COLO829 (cell line): ENCODE measurements at places on chromosomes 7 and 10.

- DNase-seq: no peak
Observed at GRCh38 chr10:124142006-124142739, 48.8 kb upstream of the CHST15 start.

GRCh38 chr7:35313575-35313974, 59.7 kb upstream of the TBX20 start:
- no peak for DNase-seq

GRCh38 chr10:63681993-63682697, 160.9 kb downstream of the REEP3 start:
- peak; percentile 16 for DNase-seq

- DNase-seq: no peak
Observed at GRCh38 chr10:36677431-36677768, 448.0 kb upstream of the ANKRD30A start.

DNA sequence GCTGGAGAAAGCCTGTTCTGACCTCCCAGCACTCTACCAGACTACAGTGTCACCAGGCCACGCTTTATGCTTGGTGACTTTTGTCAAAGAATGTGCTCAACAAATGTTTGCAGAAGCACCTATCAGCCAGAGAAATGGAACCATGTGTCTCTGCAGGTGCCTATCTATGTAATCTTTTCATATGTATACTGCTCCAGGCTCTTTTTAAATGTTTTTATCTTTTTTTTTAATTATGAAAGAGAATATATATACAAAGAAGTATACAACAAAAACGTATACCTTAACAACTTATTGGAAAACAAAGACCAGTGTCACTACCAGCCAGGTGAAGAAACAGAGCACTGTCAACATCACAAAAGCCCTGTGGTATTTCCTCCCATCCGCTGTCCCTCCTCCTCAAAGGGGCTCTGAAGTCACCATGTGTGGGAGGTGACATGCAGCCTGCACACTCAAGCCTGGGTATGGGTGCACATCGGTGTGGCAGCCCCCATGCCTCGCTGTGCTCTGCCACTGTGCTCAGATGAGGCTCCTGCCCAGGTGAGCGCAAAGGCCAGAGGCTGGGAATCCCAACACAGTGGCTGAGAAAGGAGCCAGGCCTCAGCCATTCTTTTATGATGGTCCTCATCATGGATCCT, 120.6 kb downstream of the CLEC2L start:
- DNase-seq: no peak

DNA sequence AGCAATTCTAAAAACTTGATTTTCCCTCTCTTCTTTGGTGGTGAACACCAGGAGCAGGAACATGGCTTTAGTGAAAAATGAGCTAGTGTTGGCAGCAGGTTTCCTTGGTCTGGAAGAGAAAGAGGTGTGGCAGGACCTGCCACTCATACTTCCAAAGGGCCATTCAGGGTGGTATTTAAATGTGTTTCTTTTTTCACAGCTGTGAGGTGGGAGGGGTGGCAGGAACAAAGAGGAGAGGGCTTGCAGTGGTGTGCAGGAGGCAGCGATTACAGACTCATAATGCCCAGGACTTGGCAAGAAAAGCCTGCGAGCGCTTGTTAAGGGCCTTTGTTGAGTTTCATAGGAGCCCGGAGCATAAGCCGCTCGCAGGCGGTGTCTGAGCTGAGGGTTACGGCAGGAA, 36.8 kb downstream of the WIPF3 start:
- DNase-seq: no peak

- no peak for DNase-seq
Observed at GRCh38 chr10:30058570-30059132, 735 bp downstream of the JCAD start.

DNA sequence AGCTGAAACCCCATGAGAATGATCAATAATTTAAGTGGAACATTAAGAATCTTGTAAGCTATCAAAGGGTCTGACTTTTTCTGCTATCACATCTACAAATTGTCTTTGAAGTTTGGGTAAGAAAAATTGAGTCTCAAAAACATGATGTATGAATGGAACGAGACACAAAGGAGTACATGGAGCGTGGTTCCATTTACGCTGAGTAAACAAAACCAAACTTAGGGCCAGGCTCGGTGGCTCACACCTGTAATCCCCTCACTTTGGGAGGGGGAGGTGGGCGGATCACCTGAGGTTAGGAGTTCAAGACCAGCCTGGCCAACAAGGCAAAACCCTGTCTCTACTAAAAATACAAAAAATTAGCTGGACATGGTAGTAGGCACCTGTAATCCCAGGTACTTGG, 24.3 kb downstream of the SMC3 start:
- no peak for DNase-seq

DNA sequence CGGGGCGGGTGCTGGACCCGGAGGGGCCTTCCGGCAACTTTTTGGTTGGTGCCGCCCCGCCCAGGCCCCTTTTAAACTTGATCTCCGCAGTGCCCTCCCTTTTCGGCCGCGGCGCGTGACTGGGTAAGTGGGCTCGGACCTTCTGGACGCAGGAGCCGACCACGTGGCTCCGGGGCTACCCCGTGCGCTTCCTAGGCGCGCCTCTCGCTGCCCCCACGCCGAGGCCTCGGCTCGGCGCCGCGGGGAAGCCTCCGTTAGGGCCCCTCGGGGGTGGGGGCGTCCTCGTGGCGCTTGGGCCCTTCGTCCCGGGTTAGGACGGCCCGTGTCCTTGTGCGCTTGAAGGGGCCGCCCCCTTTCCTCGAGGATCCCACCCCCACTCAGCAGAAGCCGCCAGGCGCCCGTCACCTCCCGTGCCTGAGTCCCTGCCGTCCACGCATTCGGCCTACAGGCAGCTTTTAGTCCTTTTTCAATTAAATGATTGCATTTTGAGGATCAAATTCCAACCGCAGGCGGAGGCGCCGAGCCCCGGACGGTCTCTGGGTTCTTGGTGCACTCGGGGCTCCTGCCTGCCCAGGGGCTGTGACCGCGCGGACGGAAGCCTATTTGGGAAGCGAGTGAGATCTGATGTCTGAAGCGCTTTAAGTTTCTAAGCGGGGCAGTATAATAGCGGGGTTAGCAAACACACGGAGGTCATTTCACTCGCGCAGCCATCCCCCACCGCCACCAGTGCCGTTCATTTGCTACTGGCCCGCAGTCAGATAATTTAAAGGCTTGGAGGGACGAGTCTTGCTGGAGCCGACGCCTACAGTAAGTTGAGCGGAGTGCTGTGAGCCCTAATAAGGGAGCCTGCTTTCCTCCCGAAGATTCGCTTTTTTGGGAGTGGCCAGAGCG, 31.8 kb upstream of the TOMM7 start:
- peak; percentile 97 for DNase-seq

- DNase-seq: no peak
Observed at GRCh38 chr7:31710171-31710570, 23.2 kb downstream of the PPP1R17 start.

- no peak for DNase-seq
Observed at GRCh38 chr7:44152971-44153947, 12.1 kb upstream of the MYL7 start.

DNA sequence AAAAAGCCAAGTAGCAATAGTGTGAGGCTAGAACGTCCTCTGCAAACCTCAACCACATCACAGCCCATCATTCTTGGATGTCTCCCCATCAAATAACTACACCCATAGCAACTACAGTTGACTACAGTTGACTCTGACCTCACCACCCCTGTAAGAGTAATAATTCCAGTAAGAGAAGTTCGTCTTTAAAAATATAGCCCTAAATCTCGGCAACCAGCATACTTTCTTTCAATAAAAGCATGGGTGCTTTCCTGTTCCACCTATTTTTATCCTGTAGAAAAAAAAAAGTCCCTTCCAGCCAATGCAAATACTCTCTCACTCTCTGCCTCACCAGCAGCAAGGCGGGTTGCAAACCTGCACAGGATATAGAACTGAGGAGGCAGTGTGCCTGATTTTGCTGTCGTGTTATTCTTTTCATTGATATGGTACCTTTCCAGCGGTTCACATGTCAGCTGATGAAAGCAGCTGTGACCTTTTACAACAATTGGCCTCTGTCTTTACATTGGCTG, 187.5 kb upstream of the NFE2L3 start:
- peak; percentile 34 for DNase-seq

DNA sequence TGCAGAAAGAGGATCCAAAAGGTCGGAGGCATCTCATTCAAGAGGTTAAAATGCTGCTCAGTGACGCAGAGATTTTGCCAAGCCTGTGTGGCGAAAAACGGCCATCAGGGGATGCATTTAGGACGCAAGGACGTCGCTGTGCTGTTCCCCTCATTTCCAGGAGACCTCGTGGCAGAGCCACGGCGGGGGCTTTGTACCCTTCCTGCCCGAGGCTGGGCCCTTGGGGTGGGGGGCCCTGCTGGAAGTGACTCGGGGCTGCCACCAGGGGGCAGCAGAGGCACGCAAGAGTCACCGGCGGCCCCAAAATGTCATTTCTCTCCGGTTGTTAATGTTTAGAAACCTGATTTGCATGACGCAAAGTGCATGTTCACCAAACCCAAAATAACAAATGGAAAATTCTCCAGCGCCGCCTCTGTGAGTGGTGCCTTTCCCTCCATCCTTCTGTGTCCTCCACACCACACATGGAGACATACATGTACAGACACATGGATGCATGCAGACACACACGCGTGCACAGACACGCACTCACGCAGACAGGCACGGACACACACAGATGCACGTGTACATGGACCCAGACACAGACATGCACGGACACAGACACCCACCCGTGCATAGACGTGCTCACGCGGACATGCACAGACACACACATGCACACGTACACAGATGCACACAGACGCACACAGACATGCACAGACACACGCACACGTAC, 51.0 kb upstream of the NKX6-2 start:
- DNase-seq: peak; percentile 20

GRCh38 chr10:130720235-130720634, 584.0 kb downstream of the GLRX3 start:
- no peak for DNase-seq

GRCh38 chr10:78121801-78122200, 88.1 kb downstream of the RPS24 start:
- DNase-seq: no peak

- DNase-seq: no peak
Observed at GRCh38 chr7:10924370-10924769, 49.3 kb upstream of the PHF14 start.

GRCh38 chr7:118053353-118053752, 130.6 kb upstream of the LSM8 start:
- DNase-seq: no peak

DNA sequence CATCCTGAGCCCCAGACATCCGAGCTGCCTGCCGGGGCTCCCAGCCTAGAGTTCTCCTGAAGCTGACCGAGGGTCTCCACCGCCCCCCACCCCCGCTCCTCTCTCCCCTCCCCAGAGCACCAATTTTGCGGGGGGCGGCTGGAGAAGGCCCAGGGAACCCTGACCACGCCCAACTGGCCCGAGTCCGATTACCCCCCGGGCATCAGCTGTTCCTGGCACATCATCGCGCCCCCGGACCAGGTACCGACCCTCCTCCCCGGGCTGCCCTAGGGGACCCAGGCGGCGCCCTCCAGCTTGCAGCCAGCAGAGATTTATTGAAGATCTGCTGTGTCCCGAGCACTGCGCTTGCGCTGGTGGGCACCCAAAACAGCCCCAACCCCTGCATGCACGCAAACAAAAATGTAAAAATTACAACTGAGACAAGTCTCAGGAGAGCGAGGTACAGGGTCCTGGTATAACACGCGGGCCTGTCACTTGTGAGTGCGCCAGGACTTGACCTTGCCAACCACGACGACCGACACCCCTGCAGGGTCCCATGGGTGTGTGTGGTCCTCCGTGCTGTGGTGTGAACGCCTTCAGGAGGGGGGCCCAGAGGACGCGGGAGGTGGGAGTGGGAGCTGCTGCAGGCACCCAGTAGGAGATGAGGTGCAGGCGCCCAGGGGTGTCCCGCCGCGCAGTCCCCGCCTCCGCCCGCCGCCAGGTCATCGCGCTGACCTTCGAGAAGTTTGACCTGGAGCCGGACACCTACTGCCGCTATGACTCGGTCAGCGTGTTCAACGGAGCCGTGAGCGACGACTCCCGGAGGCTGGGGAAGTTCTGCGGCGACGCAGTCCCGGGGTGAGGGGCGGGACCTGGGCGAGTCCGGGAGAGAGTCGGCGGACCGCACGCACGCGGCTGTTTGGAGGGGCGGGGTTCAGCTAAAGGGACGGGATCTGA, 3.1 kb downstream of the PCOLCE start:
- DNase-seq: no peak

- peak; percentile 15 for DNase-seq
Observed at GRCh38 chr10:111890046-111890445, 293.5 kb downstream of the GPAM start.

GRCh38 chr7:134892963-134893362, 93.3 kb upstream of the AGBL3 start:
- no peak for DNase-seq

GRCh38 chr7:111014079-111014478, 76.8 kb upstream of the LRRN3 start:
- DNase-seq: no peak

GRCh38 chr7:159010937-159011721, 133.5 kb downstream of the VIPR2 start:
- no peak for DNase-seq

GRCh38 chr7:34357068-34357467, 300.9 kb upstream of the NPSR1 start:
- no peak for DNase-seq

GRCh38 chr7:138979226-138979979, 1.8 kb downstream of the KIAA1549 start:
- no peak for DNase-seq

GRCh38 chr7:17822547-17823173, 117.6 kb downstream of the SNX13 start:
- DNase-seq: no peak

DNA sequence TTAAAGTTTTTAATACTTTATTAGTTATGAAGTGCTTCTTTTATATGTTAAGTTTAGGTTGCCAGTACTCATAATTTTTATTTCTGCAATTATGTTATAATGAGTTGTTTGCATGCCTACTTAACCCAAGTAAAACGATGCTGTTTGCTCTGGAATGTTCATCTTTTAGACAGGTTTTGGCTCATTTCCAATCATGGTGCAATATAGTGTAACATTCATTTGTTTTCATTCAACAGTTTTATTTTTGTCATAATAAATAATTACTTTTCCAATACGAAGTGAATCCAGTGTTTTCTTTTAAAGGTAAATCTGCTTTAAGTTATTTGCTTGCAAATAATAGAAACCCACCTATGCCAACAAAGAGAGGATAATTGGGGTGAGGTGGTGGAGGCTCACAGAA, 22.1 kb downstream of the ARL5B start:
- no peak for DNase-seq

DNA sequence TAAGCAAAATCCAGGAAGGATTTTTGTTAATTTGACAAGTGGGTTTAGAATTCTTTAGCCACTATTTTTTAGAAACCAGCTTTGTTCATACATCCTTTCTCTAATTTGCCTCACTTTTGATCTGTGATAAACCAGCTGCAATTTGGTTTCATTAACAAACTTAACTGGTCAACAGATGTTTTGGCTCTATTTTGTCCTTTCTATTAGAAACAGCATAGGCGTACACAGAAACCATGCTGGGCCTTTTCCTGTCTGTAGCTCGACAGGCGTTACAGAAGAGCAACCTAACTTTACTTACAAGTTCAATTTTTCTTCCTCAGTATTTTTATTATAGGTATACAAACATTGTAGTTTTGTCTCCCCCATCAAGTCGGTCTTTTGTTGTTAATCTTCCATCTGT, 28.2 kb downstream of the KAT6B start:
- no peak for DNase-seq
